ENCODE measurements at places on chromosomes 12 and 14. TPM values are rescaled to one million over a fixed set of nuclear protein-coding genes. Genes with fewer than 3 reads are reported as not detected.

DNA sequence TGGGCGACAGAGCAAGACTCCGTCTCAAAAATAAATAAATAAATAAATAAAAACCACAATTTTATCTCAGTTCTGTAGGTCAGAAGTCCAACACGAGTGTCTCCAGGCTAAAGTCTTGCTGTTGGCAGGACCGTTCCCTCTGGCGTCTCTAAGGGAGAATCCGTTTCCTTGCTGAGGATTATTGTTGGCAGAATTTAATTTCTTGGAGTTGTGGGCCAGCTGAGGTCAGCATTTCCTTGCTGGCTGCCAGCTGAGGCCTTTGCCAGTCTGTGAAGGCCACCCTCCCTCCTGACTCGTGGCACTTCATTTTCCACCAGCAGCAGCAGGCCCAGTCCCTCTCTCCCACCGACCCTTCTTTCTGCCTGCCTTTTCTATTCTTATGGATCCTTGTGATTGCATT lies 17.2 kb downstream of the PSMC1 start:
- DNase-seq: no peak

DNA sequence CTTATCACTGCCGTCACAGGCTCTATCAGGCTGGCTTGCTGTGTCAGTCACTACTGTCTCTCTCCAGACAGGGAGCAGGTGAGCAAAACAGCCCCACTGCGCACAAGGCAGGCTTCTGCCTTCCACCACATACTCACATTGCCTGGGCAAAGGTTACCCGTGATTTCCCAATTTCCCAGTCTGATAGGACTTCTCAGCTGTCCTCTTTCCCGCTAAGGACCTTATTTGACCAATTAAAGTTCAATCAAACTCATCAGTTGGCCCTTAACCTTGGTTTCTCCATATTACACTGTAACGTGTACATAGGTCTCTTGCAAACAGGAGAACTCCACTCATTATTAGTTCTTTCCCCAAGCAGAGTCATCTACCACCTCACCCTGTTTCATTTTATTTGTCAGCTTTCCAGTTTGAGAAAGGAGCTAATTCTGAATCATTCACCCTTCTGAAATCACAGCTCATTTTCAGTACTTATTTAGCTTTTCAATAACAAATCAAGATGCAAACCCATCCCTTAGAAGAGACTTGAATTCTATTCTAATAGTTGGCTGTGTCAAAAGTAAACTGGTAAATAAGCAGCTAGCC lies 170.8 kb downstream of the ESR2 start:
- DNase-seq: no peak

The KLHL33 gene
- polyA plus RNA-seq: 0.35 TPM

DNA sequence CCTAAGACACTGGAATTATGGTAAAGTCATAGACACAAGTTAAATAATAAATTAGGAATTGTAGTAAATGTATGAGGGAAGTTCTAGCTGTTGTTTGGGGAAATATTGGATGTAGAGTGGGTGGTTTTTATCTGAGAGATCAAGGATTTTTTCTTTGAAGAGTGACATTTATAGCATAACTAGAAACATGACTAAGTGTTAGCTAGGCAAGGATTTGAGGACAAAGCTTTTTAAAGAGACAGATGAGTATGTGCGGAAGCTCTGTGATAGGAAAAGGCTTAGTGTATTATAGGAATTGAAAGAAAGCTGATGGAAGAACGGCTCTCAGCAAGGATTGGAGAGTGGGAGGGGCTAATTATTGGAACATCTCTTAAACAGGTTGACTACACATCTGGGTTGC lies 24.5 kb downstream of the PDZRN4 start:
- DNase-seq: no peak

The KLRB1 gene
- 4.4 TPM for polyA plus RNA-seq
